ENCODE measurements at places on chromosomes 7 and 10.
A peak's percentile ranks its signal among the peaks of the same experiment; 100 is the strongest.

DNA sequence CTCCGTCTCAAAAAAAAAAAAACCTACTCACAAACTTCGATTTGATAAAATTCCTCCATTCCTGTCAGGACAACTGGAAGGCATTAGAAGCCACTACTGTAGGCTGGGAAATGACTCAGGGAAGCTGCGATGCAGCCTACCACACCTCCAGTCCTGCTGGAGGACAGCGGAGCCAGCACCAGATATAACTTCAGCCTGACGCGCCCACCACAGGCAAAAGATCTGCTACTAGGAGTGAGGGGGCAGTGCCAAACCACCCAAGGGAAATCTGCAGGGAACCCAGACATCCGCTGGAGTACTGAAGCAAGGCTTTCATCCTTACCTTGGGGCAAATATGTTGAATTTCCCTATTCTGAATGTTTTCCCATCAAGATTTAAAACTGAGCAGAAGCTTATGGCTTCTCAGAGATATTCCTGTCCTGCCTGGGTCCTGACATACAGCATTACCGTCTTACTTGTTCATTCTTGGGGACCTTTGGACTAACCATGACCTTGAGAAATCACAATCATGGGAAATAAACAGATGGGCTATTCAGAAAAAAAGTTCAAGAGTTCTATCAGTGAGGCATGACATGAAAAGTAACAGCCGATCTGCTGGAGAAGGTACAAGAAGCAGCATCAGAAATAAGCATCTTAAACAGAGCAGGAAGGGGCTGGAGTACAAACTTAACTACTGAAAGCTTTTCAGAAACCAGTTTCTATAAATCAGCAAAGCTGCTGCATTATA is 20.4 kb downstream of the BCCIP start:
- no peak for DNase-seq

DNA sequence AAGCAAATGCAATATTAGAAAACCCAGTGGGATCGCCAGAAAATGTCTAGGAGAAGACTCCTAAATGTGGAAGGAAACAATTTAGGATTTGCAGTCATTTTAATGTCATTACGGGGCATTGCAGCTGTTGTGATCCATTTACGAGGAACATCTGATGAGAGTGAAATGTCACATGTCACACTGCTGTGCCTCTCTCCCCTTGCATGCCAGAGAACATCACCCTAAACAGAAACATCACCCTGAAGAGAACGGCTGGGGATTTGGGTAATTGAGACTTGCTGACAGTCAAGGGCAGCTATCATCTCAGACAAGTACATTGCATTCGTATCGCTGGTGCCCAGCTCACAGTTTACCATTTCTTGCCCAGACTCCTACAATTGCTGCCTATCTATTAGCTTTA is 785.7 kb upstream of the POM121L12 start:
- DNase-seq, result no peak

- DNase-seq, result no peak
Observed at GRCh38 chr10:93604146-93604545, 3.1 kb upstream of the RBP4 start.

GRCh38 chr7:92832534-92833023 is 3.8 kb downstream of the CDK6 start:
- no peak for DNase-seq

- DNase-seq, result peak; percentile 13
Observed at GRCh38 chr10:107409522-107409921, 245.0 kb upstream of the SORCS1 start.

DNA sequence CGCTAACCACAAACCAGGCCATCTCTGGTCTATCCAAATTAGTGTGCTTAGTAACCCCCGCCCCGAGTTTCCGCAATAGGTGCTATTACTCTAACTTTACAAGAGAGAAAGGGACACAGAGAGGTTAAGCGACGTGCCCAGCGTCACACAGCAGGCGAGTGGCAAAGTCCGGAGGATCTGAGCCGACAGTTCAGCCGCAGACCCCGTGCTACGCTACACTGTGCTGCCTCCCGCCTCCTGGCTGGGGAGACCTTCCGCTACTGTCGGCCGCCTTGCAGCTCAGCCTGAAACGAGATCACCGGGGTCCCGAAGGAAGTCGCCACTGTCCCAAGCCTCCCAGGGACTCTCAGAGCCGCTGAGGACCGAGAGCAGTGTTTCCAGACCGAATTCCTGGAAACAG is 799 bp downstream of the INTS1 start:
- no peak for DNase-seq

GRCh38 chr7:124398937-124399552 is 366.2 kb upstream of the TMEM229A start:
- no peak for DNase-seq

GRCh38 chr10:74841265-74841973 is 15.0 kb downstream of the KAT6B start:
- DNase-seq, result no peak

- no peak for DNase-seq
Observed at GRCh38 chr10:109958059-109958458, 34.7 kb upstream of the XPNPEP1 start.

DNA sequence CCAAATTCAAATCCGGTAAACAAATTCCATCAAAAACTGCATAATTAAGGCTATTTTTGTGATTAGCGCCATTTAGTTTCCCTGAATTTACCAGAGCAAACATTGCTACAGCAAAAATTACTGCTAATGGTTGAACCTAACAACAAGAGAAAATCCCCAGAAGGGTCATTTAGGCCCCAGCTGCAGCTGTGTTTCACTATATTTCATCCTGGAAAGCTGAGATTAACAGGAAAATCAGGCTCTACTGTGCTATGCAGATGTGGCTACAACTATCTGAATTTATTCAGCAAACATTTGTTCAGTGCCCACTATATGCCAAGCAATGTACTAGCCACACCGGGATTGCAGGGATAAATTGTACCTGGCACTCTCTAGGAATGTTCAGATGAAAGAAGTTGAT is 104.0 kb downstream of the PON1 start:
- DNase-seq, result no peak

DNA sequence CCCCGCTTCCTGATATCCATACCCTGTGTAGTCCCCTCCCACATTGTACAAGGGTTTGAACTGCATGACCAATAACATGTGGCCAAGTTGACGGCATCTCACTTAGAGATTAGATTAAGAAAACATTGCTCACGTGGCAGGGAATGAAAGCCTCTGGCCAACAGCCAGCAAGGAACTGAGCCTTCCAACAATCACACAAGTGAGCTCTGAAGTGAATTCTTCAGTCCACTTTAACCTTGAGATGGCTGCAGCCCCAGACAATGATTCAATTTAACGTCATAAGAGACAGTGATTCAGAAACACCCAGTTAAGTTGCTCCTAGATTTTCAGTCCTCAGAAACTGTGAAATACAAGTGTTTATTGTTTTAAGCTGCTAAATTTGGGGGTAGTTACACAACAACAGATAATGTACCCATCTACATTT is 165.9 kb upstream of the PLXNA4 start:
- DNase-seq, result peak; percentile 89

DNA sequence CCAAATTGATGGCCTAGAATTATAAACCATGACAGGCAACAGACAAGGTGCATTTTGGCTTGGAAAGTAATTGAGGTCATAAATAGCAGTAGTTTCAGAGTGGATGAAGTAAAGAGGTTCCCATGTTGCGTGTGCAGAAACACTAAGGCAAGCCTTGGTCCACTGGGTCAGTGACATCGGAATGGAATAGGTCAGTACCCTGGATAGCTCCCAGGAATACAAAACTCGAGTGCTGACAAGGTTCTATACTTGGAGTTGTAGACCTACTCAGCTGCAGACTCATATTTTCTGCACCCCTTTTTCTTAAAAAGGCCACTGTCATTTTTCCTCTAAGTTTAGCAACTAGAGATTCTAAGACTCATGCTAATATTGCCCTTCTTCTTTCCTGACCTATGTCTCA is 132.8 kb downstream of the DYNC1I1 start:
- no peak for DNase-seq

DNA sequence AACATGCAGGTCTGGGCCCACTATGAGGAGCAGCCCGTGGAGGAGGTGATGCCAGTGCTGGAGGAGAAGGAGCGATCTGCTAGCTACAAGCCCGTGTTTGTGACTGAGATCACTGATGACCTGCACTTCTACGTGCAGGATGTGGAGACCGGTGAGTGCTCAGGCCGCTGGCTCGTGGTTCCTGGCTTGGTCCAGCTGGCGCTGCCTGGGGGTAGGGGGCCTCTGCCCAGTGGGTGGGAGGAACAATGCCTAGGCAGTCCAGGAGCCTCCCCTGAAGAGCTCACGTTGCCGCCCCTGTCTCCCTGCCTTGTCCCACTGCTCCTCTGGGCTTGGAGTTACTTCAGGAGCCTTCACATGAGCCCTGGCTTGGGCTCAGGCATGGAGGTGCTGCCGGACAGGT is 50.1 kb upstream of the LRRC4 start:
- DNase-seq, result no peak

- DNase-seq, result no peak
Observed at GRCh38 chr7:16776053-16776452, 22.5 kb downstream of the TSPAN13 start.

DNA sequence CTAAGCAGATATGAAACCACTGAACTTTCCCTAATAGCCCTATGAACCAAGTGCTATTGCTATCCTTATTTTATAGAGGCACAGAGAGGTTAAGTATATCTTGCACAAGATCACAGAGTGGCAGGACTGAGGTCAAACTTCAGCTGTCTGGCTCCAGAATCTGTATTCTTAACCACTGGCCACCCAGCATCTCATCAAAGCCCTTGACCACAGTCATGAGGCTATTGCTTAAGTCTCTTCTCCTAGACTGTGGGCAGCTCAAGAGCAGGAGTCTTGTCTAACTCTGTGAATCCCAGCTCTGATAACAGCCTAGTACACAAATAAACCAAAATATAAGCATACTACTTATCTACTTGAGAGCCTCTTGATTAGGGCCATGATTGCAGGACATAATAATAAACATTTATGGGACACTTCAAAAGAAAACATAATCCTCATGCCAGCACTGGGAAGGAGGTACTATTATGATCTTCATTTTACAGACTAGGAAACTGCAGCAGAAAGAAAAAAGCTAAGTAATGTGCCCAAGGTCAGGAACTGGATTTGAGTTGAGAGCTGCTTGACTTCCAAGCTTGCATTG is 22.4 kb upstream of the SMC3 start:
- DNase-seq, result no peak

GRCh38 chr7:159068488-159068811 is 76.2 kb downstream of the VIPR2 start:
- DNase-seq, result no peak

DNA sequence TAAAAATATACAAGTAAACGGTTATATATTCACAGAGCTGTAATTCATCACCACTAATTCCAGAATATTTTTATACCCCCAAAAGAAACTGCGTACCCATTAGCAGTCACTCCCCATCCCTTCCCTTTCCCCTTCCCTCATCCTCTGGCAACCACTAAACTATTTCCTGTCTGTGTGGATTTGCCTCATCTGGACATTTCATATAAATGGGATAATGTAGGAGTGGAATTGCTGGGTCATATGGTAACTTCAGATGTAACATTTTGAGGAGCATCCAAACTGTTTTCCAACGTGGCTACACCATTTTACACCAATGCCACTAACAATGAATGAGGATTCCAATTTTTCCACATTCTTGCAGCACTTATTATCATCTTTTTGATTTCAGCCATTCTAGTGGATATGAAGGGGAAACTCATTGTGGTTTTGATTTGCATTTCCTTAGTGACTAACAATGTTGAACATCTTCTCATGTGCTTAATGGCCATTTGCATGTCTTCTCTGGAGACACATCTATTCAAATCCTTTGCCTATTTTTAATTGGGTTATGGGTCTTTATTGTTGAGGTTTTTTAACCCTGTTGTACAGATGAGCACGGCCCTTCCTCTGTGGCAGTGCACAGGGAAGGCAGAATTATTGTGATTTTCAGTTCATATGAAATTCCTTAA is 79.2 kb downstream of the RBM20 start:
- no peak for DNase-seq

- peak; percentile 20 for DNase-seq
Observed at GRCh38 chr10:92327445-92328433, 36.8 kb downstream of the MARCHF5 start.

GRCh38 chr7:151769188-151769821 is 107.6 kb downstream of the PRKAG2 start:
- no peak for DNase-seq

DNA sequence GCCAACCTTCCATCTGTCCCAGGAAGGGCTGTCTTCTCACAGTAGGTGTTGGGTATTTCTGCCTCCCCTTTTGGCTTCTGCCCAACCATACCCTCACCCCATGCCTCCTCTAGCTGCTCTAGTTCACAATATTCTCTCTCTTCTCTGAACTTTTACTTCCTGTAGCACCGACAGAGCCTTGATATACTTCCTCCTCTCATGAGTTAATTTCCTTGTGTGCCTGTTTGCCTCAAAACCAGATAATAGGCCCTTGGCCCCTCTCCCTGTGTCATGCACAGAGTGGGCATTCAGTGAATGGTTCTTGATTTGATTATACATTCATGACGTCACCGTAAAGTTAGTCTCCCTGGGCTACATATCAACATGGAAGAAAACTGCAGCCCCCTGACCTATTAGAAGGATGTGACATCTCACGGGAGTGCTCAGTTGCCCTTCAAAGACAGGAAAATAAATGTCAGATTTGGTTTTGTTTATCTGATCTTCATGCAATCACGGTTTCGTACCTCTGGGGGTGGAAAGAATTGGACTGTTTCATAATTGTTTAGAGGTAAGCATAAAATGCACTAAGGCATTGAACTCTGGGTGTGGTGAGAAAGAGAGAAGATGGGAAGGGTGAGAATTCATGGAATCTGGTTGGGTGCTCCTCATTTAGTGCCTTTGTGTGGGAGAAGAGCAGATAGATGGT is 127.7 kb downstream of the ITIH5 start:
- DNase-seq, result no peak

GRCh38 chr7:79361214-79361613 is 92.3 kb downstream of the MAGI2 start:
- no peak for DNase-seq

GRCh38 chr7:24241206-24241605 is 42.8 kb upstream of the NPY start:
- no peak for DNase-seq

GRCh38 chr10:8962249-8962648 is 907.8 kb downstream of the GATA3 start:
- DNase-seq, result no peak

- DNase-seq, result no peak
Observed at GRCh38 chr7:150934045-150934766, 43.9 kb downstream of the KCNH2 start.

DNA sequence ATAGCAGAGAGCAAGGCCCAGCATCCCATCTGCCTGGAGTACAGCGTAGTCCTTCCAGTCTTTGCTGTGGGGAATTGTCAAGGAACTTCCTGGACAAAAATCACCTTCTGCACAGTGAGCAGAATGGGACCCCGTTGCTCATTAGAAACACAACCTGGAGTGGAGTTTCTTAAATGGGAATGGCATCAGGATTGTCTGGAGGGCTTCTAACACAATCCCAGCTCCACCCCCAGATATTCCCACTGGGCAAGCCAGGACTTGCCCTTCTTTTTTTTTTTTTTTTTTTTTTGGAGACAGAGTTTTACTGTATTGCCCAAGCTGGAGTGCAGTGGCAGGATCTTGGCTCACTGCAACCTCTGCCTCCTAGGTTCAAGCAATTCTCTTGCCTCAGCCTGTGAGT is 356.4 kb downstream of the GALNT17 start:
- peak; percentile 82 for DNase-seq
